ENCODE measurements at places on chromosomes 1 and 21.

DNA sequence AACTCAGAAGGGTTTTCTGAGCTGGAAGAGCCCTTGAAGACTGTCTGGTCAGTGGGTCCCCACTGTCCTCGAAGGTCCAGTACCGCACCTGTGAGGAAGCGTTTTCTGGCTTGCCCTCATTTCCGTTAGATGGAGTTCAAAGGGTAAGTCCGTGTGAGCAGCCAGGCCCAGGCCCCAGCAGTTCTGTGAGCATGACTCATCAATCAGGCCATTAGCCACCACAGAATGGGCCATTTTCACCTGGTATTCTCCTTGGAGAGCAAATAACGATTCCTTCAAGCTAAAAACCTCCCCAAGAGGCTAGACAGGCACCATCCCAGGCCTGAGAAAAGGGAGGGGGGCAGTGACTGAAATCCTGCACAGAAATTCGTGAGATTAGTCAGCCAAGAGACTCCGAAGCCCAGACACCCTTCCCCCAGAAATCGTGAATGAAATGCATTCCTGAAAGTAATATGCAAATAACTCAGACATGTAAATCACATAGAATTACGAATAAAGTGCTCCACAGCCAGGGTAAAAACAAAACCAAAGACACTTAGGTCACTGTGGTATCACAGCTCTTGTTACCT, 66.0 kb downstream of the BCAR3 start:
- DNase-seq: no peak

DNA sequence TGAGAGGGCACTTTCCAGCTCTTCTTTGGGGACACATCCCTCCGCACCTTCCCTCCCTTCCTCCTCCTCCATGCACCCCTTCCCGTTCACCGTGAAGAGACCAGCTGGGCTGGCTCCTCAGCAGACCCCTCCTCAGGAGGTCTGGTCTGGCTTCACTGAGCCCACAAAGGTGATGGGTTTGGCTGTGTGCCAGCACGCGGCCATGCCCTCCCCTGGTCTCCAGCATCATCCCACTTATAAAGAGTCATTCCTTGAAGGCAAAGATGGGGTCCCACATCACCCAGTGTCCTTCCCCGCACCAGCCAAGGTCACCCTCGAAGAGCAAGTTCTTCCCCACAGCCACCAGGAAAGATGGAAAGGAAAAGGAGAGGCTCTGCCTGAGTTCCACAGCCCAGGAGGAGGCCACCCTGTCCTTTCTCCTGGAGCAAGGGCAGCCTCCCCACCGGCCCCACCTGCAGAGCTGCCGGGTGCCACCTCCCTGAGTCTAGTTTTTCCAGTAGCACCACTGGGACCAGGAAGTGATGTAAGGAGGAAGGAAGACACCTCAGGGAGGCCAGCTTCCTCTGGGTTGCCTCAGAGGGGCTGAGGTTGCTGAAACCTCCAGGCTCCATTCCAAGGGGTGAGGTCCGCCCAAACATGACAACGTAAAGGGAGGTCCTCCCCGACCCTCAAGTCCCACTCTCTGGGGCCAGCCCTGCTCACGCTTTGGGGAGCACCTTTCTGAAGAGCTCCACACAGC, 32.7 kb downstream of the RIPK4 start:
- no peak for DNase-seq

GRCh38 chr1:56564615-56565014, 14.7 kb downstream of the PLPP3 start:
- DNase-seq: no peak

DNA sequence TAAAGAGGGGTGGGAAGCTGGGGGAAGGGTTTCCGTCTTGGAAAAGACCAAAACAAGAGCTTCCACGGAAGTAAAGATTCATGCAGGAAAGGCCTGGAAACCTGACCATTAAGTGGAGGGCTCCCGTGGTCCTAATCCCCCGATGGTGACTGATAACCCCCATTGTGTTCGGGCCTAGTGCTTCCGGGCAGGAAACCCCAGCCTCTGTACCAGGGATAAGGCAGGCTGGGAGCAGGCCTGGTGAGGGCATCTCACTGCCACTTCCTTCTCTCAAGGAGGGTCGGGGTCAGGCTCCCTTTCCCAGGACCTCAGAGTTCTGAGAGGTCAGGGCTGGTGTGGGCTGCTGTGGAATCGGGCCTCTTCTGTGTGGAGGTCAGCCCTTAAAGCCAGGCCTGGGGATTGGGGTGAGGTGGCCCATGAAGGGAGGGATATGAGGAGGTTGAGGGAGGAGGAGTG, 136.9 kb downstream of the CDC7 start:
- DNase-seq: no peak

- DNase-seq: no peak
These were observed 163.6 kb downstream of the GLUL start for GRCh38 chr1:182227864-182228547.

GRCh38 chr1:245197911-245198379, 43.2 kb downstream of the KIF26B start:
- DNase-seq: no peak

DNA sequence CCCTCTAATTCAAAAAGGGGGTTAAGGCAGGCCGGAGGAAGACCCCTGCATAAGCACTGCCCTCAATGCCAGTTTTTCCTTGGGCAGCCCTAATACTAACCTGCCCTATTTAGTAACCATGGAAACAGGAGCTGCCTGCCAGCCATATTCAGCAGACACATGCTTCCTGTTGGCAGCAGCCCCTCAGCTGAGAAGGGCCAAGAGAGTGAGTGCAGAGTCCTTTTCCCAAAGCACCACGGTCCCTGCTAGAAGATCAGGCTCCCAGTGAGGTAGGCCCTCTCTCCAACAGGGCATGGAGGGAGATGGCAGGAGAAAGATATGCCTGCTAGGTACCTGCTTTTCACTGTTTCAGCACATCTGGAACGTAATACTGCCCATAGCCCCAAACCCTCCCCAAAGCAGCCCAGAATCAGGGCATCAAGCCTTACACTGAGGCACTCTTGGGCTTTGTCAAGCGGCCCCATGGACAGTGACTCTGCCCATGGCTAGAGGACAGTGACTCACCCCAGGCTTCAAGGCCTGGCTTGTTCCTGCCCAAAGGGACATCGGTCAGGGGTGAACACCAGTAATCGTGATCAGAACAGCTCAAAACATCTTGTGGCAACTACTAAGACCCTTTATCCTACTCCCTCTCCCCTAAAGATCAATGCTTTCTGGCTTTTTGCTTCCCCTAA, 64.5 kb downstream of the BCAR3 start:
- DNase-seq: no peak

All from iPS-NIHi11 (cell line).